ENCODE measurements at places on chromosomes 2 and 18.

GRCh38 chr2:178418426-178418825, 32.5 kb downstream of the PRKRA start:
- no peak for DNase-seq

- no peak for DNase-seq
Observed at GRCh38 chr2:28269019-28269784, 123.5 kb upstream of the FOSL2 start.

GRCh38 chr18:6106091-6106685, 210.9 kb upstream of the TMEM200C start:
- DNase-seq: no peak

DNA sequence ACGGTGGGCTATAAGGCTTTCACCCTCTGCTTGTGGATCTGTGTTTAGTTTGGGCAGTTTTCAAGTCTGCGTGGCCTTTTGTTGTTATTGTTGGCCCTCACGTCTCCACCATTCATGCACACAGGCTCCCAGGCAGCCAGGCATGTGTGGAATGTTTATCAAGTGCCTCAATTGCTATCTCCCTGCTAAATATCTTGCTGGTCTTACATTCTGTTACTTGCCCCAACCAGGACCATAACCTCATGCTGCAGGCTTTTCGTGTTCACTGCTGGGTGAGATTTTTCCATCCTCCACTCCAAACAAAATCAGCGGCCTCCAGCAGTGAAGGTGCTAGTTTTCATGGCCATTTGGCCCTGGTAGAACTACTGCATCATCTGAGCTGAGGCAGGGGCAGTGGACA, 63.0 kb upstream of the DSC1 start:
- DNase-seq: no peak

DNA sequence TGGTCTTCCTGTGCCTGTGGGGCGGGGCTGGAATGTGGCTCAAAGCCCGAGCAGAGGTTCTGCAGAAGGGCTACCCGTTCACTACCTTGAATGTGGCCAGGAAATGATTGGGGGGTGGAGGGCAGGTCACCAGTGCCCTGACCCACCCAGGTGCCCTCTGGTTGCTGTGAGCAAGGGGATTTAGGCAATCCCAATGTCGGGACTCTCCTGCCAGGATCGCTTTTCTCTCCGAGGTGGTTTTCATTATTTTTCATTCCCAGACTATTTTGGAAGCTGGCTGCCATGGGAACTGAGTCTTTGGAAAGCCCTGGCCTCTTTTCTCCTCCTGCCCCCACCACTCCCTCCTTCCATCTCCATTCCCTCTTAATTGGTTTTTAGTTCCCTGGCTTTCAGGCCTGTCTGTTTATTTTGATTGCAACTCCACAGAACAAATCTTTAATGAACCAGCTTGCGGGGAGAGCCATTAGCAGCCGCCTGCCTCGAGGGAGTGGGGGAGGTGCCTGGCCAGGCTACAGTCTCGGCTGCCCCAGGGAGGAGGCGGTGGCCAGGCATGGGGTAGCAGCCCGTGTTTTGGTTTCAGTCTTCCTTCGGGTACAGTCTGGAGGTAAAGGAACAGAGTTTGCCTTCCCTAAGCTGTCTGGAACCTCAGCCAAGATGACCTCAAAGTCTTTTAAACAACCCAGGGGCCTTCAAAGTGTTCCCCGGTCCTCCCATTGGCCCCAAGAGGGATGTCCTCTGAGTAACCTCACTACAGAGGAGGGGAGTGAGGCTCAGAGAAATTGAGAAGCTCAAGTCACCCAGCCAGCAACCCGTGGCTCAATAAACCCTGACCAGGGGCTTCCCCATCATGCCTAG, 114.4 kb upstream of the HAAO start:
- DNase-seq: peak; percentile 86

GRCh38 chr2:162159446-162159845, 7.4 kb upstream of the GCG start:
- DNase-seq: no peak

GRCh38 chr2:121342751-121343150, 57.7 kb upstream of the TFCP2L1 start:
- no peak for DNase-seq

- DNase-seq: no peak
Observed at GRCh38 chr2:217983276-217984233, 19.2 kb downstream of the TNS1 start.
